ENCODE measurements at places on chromosomes 6 and 20. TPM values are rescaled to one million over a fixed set of nuclear protein-coding genes. Genes with fewer than 3 reads are reported as not detected.

DNA sequence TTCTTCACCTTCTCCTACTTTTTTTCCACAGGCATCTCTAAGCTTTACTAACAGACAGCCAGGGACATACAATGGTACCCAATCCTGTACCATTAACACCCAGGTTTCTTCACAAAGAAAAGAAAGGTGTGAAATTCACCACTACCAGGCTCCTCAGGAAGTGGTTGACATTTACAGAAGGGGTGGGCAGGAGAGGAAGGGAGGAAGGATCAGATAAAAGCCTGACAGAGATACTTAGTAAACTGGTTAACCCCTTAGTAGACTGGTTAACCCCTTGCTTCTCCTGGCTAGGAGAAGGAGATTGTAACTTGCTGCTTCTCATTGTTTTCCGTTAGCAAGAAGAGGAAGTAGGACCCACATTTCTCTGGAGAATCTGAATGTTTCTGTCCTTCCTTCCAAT, 7.2 kb downstream of the SAMD3 start:
- DNase-seq = no peak

DNA sequence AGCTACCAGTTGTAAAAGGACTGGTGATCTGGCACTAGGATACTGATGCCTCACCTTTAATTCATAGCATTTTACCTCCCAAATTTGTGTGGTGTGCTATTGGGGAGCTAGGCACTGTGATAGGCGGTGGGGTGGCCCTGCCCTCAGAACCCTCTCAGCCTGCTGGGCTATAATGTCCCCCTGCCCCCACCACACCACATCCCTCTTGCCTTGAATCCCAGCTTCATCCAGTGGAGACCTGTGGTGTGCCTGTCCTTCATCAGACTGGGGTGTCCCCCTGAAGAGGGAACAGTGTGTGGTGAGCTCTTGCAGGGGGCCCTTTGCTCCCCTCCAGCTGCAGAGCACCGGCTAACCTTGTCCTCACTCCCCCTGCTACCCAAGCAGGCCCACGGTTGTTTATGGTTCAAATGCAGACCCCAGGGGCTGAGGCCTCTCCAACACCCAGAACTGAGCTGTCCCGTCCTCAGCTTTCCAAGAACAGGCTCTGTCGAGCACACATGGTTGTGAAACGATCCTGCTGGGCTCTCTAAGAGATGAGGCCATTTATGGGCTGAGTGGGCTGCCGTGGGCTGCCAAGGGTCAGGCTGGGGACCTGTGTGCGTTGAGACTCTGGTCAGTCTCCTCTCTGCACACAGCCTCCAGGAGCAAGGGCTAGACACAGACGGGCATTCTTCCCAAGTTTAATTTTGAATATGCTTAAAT, 26.9 kb upstream of the VEGFA start:
- DNase-seq = no peak

- DNase-seq = no peak
Observed at GRCh38 chr6:45721665-45722064, 294.0 kb downstream of the CLIC5 start.

DNA sequence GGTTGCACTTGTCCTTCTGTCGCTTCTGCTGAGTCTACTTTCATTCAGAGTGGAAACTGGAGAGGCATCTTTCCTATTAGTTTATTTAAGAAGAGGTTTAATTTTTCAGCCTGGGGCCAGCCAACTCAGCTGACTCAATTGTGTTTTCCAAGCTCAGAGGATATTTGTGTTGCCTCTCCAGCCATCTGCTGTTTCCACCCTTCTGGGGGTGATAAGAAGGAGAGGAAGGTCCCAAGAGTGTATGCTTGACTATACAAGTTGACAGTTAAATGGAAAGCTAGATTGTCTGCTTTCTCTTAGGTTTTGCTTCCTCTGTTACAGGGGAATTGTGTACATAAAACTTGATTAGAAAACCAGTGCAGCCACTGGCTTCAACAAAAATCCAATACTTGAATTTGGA, 3.0 kb downstream of the PSMF1 start:
- no peak for DNase-seq

KIF6 gene
- total RNA-seq = 0.31 TPM

NKX2-4 gene
- total RNA-seq = not detected

Measured in left cardiac atrium (tissue), 4 donors.